ENCODE measurements at places on chromosomes 6 and 20.

- DNase-seq = peak; percentile 61
These were observed 71.9 kb upstream of the CNR1 start for GRCh38 chr6:88238065-88238464.

DNA sequence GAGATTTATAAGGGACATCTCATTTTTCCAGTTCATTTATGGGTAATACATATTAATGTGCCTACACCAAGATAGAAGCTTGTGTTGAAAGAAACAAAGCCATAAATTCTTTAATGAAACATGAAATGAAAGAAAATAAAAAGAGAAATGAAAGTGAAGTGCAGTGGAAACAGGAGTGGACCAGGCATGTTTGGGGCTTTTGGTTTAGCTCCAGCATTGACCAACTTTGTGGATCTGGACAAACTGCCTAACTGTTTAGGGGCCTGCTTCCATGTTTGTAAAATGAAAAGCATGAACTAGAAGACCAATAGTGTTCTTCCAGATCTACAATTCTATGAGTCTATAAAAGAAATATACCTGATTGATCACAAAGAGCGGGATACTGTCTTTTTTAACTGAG lies 124.9 kb downstream of the GJA10 start:
- DNase-seq = no peak

DNA sequence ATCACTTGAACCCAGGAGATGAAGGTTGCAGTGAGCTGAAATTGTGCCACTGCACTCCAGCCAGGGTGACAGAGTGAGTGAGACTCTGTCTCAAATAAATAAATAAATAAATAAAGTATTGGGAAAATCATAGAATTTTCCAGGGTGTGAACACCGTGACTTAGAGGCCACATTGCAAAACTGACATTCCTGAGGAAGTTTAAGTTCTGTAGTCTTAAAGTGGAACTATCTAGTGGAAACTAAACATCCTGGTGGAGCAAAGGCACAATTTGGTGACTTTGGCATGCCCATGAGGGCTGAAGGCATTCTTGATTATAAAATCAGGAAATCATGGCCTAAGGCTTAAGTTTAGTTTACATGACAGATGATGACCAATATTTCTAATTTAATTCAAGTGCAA lies 32.7 kb upstream of the MCM3 start:
- no peak for DNase-seq

GRCh38 chr6:152099446-152100182 lies 292.1 kb downstream of the ESR1 start:
- DNase-seq = no peak

- DNase-seq = no peak
These were observed 231.0 kb upstream of the GMDS start for GRCh38 chr6:2476376-2476775.

- DNase-seq = peak; percentile 79
These were observed 43.6 kb downstream of the FGD2 start for GRCh38 chr6:37048851-37049757.

GRCh38 chr20:46979603-46980241 lies 85.1 kb downstream of the EYA2 start:
- DNase-seq = no peak
